ENCODE measurements at places on chromosomes 5 and 9. TPM values are rescaled to one million over a fixed set of nuclear protein-coding genes. Genes with fewer than 3 reads are reported as not detected.

The ZNF483 gene
- 28.7 TPM for total RNA-seq

DNA sequence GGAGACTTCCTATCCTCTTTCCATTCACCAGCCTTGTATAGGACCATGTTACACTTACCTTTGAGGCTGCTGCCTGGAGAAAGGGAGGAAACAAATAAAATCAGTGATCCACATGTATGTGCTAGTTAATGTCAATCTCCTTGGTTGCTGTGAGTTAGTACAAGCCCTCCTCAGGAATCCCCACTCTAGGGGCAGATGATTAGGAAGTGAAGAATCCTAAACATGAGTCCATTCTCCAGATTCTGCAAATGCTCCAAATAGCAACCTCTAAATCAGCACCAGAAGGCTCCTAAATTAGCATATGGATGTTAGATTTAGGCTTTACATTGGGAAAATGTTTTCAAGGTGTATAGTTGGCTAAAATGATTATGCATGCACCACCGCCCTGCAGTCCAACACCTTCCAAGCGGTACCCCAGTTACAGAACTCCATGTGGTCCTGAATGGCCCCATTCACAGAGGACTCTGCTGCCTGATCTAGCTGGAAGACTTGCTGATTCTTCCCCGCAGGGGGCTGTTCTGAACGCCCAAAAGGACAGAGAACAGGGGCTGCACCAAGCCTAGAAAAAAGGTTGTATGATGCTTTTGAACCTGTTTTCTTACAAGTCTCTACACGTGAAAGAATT lies 123.2 kb downstream of the TLE1 start:
- DNase-seq: no peak

- no peak for DNase-seq
Measured at GRCh38 chr5:154967421-154968024, 26.6 kb downstream of the MRPL22 start.

- DNase-seq: no peak
Measured at GRCh38 chr9:135468854-135469521, 10.6 kb upstream of the PPP1R26 start.

DNA sequence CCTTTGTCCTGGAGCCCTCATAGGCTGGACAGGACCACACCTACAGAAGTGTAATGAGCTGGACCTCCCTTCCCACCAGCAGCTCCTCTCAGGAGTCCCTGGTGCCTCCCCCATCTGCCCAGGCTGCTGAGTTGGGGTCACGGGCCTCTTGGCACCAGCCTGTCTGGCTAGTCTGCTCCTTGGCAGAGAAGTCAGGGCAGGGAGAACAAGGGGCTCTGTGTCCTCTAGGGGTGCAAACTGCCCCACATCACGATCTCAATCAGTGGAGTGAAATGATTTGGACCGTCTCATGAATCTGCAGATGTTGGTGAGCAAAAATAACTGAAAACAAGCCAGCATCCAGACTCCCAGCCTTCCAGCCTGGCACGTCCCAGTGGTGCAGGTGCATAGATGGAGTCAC lies 14.9 kb upstream of the GFPT2 start:
- no peak for DNase-seq

The STOML2 gene
- 186 TPM for total RNA-seq

The SLC46A2 gene
- not detected for total RNA-seq

DNA sequence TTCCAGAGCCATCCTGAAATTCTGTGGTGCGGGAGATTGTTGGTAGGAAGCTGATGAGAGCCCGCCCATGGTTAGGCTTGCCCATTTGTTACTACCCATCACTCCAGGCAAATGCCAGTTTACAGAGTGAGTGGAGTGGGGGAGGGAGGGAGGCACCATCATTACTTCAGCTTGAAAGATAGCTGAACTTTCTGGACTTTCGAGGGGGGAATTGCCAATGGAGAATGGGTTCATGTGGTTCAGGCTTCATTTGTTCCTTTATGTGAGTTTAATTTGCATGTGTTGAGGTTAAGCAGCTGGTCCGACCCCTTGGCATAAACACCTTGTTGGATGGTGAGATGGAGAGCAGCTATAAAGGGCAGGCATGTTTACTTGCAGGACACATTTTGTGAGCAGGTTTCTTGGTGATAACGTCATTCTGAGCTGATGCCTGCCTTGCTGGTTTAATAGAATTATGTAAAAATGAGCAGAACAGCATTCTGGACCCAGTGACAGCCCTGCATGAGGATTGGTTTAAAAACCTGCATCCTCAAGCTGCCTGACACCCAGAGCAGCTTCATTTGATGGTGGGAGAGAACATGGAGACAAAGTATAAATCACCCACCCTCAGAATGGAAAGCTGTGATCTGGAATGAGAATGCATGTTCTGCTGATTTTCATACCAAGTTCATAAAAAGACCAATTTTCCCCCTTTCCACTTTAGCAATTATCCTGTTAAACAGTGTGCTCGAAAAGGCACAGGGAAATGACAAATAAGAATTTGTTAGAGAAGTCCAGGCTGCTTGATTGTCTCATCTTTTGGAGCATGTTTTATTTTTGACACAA lies 106.3 kb downstream of the TRIO start:
- DNase-seq: no peak

DNA sequence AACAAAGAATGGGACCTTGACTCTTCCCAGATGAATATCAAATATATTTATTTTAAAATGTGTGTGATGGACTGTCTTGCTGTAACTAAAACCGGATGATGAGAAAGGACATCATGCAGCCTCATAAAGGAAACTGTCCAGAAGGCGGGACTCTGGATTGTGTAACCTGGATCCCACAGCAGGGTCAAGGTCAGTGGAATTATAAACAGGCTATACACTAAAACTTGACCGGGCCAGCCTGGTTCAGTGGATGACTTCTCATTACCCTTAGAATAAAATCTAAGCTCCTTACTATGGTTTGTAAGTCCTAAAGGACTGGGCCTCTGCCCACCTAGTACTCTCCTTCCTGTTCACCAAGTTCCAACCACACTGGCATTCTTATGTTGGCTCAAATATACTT lies 280.3 kb downstream of the ELAVL2 start:
- DNase-seq: no peak

DNA sequence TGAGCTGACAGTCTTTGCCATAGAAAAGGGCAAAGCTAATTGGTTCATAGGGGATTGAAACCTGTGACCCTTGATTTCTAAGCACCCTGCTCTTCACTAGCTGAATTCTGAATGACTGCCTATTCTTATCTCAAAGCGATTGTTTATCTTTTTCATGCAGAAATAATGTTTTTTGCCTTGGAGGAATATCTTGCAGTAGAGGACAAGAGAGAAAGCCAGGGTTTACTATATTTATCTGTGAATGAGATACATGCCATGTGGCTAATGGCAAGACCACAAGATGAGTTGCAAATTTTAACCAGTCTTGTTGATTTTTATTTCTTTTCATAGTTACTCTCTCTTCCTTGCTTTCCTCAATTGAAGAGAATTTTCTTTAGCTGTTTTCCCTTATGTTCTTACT lies 185.0 kb downstream of the CNTLN start:
- no peak for DNase-seq

The ACTBL2 gene
- total RNA-seq: not detected

- no peak for DNase-seq
Measured at GRCh38 chr9:2602704-2603116, 18.9 kb upstream of the VLDLR start.

The PCSK1 gene
- total RNA-seq: 0.52 TPM

The PCDHB13 gene
- 3.6 TPM for total RNA-seq

DNA sequence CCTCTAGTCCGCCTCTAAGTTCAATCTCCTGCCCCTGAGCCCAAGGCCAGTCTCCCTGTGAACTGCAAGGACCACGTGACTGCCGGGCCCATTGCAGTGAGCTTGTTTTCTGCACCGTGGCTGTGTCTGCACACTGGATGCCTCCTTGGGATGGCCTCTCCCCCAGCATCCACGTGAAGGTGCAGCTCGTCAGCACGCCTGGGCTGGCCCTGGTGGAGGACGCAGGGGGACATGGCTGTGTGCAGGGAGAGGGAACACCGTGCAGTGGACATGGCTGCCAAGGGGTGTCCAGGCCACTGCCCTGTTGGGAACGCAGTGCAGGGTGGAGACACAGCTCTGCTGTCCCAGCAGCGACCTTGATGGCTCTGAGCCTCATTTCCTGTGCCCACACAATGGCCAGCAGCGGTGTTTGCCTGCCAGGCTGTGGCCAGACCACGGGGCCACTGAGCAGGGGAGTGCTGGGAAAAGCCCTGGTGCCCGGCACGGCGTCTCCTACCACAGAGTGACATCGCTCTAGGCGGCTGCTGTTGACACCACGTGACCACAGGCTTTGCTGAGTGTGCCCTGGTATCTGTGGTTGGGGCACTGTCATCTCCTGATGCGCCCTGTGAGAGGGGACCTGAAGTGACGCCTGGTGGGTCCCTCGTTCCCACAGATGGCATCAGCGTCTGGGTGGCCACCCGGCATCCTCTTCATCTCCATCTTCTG lies 26.9 kb upstream of the EXOC3 start:
- peak; percentile 26 for DNase-seq

DNA sequence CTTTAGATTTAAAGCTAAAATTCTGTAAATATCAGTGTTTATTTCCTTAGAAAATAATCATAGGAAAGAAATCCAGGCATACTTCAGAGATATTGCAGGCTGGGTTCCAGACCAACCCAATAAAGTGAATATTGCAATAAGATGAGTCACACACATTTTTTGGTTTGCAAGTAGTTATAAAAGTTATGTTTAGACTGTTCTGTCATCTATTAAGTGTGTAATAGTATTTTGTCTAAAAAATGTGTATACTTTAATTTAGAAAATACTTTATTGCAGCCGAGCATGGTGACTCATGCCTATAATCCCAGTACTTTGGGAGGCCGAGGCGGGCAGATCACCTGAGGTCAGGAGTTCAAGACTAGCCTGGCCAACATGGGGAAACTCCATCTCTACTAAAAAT lies 6.9 kb upstream of the RIC1 start:
- DNase-seq: no peak

GRCh38 chr5:124860291-124860655 lies 113.8 kb upstream of the ZNF608 start:
- no peak for DNase-seq

Data from neural crest cell (in vitro differentiated cells).